HFFc6 (cell line): ENCODE measurements at places on chromosomes 13 and 19. TPM values are rescaled to one million over a fixed set of nuclear protein-coding genes. Genes with fewer than 3 reads are reported as not detected.
A peak's percentile ranks its signal among the peaks of the same experiment; 100 is the strongest.

The SULT2A1 gene
- not detected in 3 replicates for total RNA-seq

DNA sequence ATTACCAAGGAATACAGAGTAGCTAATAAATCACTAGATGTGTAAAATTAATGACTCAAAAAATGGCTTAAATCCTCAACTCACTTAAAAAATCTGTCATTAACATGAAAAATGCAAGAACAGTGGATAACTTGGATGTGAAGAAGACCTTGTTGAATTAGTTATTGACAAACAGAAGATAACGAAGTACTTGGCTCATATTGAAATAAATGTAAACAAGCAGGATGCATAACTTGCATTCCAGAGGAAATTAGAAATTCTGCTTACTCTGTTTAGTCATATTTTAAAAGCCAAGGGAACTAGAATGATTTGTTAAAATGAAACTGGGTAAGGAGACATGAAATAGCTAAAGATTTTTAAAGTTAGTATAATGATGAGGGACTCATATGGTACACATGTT is 1812.2 kb downstream of the PCDH9 start:
- DNase-seq, result peak; percentile 2

The LRP3 gene
- total RNA-seq, result 2.2 to 16.9 TPM (median 14.7 TPM) in 3 replicates

DNA sequence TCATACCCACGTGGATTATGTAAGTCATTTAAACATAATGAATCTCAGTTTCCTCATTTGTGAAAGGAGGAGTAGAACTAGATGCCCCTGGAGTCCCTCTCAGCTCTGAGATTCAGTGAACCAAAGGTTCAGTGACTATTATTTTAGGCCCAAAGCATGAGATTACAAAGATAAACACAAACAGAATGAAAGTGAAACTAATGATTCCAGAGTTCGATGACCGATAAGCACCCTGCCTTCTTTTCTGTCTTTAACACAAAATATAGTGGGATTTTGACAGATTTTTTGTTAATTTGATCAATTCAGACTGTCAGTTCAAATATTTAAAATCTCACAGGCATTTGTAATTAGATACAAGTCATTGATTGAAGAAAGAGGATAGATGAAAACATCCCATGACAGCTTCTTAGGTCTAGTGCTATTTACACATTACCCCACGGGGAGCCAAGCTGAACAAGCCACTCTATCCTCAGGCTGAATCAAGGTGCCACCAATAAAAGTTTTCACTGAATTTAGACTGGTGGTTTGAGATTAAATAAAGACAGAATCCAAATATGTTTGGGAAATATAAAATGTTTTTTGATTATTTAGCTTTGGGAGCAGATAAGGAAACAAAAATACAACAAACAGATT is 64.6 kb upstream of the RAP2A start:
- no peak for DNase-seq

The NOTCH3 gene
- total RNA-seq, result 2.6 and 12.4 TPM in 2 replicates

The TEAD2 gene
- total RNA-seq, result 16.4 to 23.1 TPM (median 16.8 TPM) in 3 replicates

DNA sequence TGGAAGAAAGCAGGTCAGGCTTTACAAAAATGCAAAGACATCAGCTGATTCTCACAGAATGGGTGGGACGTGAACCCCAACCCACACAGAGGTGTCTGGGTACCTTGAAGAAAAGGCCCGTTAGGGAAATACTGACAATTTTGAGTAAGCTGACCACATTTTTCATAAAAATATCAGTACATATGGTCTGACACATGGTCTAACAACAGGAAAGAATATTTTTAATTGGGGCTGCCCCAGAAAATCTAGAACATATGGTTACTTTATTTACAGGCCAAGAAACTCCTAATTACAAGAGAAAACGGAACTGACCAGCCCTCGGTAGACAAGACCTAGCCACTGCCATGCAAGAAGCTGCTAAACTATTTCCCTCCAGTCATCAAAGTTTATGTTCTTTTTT is 48.7 kb upstream of the ITM2B start:
- DNase-seq, result no peak

GRCh38 chr19:646779-647565 is 7.3 kb downstream of the FGF22 start:
- no peak for DNase-seq

The OR7D4 gene
- total RNA-seq, result not detected in 3 replicates

The ZSWIM4 gene
- 4.9 to 5.6 TPM (median 5.2 TPM) in 3 replicates for total RNA-seq

DNA sequence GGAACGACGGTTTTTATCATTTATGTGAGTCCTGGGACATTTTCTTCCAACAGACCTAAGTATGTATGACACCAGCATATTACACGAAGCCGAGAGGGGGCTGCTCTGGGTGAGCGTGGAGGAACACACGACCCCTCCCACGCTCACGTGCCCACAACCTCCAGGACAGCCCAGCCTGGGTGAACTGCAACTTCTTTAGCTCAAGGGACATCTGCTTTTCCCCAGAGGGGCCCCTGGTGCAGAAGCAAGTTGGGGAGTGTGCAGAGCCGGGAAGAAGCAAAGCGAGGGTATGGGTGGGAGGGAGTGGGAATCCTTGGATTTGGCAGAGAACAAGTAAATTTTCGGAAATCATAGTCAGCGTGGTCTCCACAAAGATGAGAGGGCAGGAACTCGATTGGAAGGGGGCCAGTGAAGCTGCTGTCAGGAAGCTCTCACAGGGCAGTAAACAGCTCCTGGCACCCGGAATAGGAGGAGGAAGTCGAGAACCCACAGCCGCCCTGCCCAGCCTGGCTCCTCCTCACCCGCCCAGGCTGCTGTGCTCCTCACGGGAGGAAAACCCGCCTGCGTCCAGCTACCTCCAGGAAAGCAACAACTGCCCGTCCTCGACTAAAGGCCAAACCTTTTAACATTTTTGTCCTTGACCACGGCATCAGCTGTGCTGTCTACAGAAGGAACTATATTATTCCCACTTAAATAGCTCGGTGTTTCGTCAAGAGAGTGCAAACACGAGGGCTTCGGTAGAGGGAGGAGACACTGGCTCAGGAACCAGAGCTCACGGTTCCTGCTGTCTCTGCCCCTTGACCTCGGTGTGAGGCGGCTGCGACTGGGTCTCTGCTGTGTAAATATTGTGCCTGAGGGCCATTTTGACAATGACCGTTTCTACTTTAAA is 17.2 kb upstream of the CFAP97D2 start:
- DNase-seq, result no peak

DNA sequence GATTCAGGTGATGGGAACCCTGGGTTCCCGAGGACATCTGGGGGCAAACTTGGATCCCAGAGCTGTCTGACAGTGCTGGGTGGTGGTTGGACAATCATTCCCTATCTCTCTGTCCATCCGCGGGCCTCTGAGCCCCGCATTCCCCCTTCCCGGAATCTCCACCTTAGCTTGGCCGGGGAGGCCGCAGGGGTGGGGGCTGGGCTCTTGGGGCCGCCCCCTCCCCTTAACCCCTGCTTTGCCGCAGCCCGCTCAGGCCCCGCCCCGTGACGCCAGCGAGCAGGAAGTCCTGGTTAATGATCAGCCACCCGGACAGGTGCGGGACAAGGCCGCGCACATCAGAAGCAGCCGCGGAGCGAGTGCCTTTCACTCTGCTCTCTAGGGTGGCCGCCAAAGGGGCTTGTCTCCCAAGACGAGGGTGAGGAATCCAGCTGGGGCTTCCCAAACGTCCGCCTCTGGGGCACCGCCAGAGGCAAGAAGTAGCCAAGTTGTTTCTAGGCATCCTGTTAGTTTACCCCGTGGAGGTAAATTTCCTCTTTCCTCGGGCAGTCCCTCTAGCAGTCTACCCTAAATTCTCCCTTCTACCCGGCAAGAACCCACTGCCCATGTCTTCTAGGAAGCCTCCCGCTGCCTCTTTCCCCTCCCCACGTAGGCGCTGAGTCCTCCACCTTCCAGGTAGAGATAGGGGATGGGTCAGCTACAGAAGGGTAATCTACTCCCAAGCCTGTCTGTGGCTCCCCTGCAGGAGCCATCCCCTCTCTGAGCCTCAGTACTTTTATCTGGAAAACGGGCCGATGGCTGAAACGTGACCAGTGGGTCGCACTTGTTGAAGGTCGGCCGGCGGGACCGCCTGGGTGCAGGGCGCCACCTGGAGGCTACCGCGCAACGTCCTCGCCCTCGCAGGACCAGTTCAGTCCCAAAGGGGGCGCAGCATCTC is 3.0 kb downstream of the IRF2BP1 start:
- DNase-seq, result peak; percentile 71

The CPB2 gene
- total RNA-seq, result not detected in 3 replicates

DNA sequence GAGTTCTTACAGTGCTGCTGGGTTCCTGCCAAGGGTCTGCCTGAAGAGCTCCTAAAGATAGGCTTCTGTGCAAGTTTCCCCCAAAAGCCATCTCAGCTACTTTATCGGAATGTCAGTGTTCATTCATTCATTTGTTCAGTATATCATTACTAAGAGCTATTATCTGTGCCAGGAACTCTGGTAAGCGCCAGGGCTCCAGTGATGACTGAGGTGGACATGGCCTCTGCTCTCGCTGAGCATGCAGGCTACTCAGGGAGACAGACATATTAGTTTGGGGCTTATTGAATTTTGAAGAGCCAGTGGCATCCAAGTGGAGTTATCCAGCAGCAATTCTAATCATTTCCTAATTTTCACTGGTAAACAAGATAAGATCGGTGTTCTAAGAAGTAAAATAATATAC is 65.8 kb downstream of the DGKH start:
- no peak for DNase-seq

The FGF22 gene
- not detected in 3 replicates for total RNA-seq

- DNase-seq, result no peak
Observed at GRCh38 chr13:90834700-90835099, 512.8 kb upstream of the MIR17HG start.

The ZNF829 gene
- total RNA-seq, result 2.5 to 3.2 TPM (median 2.9 TPM) in 3 replicates

- no peak for DNase-seq
Observed at GRCh38 chr13:35285677-35286076, 190.8 kb downstream of the MAB21L1 start.

DNA sequence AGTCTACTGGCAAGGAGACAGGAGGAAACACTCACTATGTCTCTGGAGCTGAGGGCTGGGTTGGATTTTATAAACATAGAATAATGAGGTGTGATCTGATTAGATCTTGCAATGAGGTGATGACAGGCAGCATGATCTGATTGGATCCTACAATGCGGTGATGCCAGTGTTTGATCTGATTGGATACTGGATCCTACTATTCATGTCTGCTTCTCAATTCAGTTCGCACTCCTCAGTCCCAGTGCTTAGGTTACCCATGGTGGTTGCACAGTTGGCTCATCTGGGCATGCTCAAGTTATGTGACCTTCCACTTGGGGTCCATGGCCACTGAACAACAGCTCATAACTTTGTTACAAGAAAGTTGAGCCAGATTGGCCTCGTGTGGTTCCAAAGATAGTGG is 469.5 kb downstream of the TSHZ3 start:
- no peak for DNase-seq

The ZNF211 gene
- 6.3 to 8.8 TPM (median 6.9 TPM) in 3 replicates for total RNA-seq

DNA sequence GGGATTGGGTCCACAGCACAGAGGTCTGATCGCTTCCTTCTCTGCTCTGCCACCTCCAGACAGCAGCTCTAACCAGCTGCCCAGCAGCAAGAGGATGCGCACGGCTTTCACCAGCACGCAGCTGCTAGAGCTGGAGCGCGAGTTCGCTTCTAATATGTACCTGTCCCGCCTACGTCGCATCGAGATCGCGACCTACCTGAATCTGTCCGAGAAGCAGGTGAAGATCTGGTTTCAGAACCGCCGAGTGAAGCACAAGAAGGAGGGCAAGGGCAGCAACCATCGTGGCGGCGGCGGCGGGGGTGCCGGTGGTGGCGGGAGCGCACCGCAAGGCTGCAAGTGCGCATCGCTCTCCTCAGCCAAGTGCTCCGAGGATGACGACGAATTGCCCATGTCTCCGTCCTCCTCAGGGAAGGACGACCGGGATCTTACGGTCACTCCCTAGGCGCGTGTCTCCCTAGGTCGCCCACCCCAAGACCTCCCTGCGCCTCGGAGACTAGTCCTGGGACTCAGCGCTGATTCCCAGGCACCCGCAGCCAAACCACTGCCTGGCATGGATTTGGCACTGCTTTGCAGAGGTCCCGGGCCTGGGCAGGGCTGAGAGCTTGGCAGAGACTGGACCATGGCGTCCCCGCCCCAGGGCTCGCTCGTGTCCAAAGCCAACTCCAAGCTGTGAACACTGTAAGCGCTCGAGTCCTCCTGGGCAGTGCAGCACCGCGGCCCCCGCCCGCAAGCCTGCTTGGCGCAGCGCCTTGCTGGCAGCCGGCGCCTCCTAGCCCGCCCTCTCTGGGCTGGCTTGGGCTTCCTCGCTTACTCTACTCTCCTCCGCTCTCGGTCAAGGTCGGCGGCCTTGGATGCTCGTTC is 1.5 kb downstream of the GSX1 start:
- no peak for DNase-seq

The ADGRE3 gene
- not detected in 3 replicates for total RNA-seq

GRCh38 chr19:591099-591958 is 1.6 kb downstream of the HCN2 start:
- no peak for DNase-seq

DNA sequence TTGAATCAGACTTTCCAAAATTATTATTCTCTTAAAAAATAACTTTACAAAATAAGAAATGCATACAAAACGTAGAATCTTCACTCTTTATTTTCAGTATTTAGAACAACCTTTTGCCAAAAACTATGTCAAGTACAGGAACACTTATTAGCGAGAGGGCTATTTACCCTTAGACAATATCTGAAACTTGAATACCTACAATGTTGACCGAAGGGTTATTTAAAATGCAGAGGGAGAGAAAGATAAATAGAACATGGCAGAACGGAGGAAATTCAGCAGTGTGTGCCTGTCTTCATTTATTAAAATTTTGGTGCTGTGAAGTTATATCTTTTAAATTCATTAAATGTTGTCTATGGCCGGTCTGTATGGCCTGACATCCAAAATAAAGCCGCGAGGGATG is 198.8 kb downstream of the EFNB2 start:
- no peak for DNase-seq

DNA sequence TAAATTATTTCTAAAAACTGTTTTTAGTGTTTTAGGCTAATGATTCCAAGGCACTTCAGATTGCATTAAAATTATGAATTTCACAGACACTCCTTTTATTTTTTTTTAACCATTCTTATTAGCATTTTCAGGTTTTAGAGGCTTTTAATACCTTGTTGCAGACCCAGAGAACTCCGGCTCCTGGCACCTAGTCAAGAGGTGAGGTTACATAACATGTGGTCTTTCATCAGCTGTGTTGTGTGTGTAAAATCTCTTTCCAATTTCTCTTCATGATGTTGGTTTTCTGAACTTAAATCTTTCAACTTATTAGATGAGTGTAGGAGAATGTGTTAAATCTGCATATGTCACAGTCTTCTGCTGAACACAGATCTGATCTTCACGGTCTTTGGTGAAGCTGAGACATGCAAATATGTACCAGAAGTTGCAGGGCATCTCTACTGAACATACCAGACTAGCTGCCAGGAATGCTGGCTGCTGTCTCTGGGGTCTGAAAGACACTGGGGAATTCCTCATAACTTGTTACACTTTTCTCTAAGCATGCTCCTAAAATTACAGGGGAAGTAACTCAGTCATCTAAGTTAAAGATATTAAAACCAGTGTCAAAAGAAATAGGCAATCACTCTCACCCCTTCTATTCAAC is 1165.3 kb downstream of the EFNB2 start:
- no peak for DNase-seq

- DNase-seq, result no peak
Observed at GRCh38 chr19:10730932-10731331, 13.1 kb downstream of the DNM2 start.

GRCh38 chr19:54011507-54012211 is 20.2 kb downstream of the CACNG6 start:
- no peak for DNase-seq

The POSTN gene
- 21.1 to 220 TPM (median 186 TPM) in 3 replicates for total RNA-seq
